ENCODE measurements at places on chromosomes 7 and 10.

- no peak for DNase-seq
These were observed 374.8 kb downstream of the INHBA start for GRCh38 chr7:41328131-41328530.

DNA sequence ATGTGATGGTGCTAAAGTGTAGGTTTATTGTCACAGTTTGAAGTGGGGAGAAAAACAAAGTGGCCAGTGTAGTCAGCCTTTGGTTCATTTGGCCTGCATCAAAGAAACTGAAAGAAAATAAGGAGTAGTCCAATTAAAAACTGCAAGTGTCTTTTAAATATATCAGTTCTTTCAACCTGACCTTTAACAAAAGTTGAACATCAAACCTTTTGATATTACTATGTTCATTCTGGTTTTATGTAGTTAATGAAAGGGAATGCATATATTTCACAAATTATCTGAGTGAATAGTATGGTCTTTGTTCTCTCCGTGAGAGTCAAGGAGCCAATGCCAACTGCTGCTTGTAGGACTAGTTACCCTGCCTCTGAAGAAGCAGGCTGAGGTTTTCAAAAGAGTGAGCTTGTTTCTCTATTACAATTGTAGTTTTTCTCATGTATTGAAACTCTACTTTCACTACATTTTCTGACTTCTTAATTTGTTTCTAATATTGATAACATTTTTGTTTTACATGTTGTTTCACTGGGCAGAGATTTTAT is 1160.8 kb upstream of the LRRTM3 start:
- DNase-seq = no peak

- no peak for DNase-seq
These were observed 29.8 kb downstream of the SEM1 start for GRCh38 chr7:96679886-96680285.

- DNase-seq = peak; percentile 64
These were observed 91.6 kb downstream of the HECW1 start for GRCh38 chr7:43204081-43204480.

DNA sequence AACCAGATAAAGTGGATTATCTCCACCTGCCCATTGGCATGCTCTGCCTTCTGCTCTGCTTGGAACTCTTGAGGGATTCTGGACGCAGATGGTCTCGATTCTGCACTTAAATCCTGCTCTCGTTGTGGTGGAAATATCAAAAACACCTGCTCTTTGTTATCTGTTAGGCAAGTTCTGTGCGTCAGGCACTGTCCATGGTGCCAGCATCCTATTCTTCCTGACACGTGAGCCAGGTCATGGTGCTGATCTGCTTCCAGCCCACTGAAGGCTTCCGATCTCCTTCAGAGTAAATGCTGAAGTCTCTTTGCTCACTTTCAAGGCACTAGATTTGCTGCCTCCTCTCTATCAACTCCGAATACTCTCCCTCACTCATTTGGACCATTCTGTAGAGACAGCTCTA is 505.6 kb downstream of the HTR7 start:
- no peak for DNase-seq

Measured in HCEC 1CT (cell line).